ENCODE measurements at places on chromosomes 7 and 10.

GRCh38 chr10:14543046-14543903 lies 212.6 kb upstream of the FRMD4A start:
- peak; percentile 59 for DNase-seq

- DNase-seq: no peak
Observed at GRCh38 chr10:125023255-125023654, 81.3 kb downstream of the ZRANB1 start.

- DNase-seq: no peak
Observed at GRCh38 chr7:45469103-45469502, 105.1 kb upstream of the ADCY1 start.

DNA sequence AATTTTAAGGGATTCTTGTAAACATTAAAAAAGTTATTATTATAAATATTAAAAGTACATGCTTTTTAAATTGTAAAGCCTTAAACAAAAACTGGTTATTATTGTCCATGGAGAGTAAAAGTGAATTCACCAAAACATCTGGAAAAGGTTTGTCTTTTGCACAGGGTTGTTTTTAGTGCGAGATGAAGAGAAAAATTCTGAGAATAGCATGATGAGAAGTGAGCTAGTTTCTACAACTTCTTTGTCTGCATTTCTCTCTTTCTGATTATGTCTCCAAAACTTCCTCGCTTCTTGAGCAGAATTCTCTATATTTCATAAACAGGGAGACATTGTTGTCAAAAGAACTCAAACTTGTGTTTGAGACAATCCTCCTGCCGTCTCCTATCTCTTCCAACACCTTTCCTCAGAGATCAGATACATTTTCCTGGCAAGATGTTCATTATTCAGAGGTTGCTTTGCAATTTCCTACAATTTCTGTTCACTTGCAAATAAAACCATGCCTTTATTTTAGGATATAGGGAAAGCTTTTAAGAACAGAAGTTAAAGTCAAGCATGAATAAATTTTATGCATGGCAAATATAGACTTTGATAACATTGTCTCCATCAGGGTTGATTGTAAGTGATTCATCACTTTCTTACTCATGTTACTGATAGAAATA lies 372.1 kb upstream of the NPVF start:
- no peak for DNase-seq

DNA sequence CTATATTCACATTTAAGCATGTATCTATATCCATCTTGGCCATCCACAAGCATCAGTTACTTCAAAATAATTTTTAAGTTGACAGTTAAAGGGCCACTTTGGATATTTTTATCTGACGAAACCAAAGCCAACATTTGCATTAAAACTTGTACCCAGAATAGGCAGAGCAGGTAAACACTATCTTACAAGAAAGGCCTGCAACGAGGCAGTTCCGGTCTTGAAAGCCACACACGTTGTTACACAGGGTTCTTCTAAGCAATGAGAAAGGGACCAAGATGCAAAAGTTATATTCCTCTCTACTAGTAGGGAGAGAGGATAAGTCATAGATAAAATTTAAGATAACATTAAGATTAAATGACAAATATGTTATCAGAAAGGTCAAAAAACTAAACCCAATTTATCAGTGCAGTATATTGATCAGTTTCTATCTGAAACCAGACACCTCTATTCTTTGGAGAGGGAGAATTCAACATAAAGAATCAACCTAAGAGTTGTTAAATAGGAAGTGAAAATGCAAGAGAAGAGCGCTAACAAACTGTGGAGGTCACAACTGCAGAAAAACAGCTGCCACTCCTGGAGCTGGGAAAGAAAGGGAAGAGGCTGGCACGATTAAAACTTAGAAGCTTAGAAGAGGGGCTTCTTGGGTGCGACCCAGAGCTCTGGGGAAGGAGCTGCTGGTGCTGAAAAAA lies 701.3 kb downstream of the TNS3 start:
- DNase-seq: no peak

GRCh38 chr10:81872206-81872862 lies 2.7 kb upstream of the NRG3 start:
- DNase-seq: no peak

- no peak for DNase-seq
Observed at GRCh38 chr10:24467136-24467535, 256.6 kb downstream of the ARHGAP21 start.

GRCh38 chr7:114821030-114821900 lies 100.6 kb upstream of the MDFIC start:
- DNase-seq: no peak

Data from inflammatory macrophage treated with lipopolysaccharide for 4 hours (primary cell).